RKO (cell line): ENCODE measurements at places on chromosomes 11 and 22.

DNA sequence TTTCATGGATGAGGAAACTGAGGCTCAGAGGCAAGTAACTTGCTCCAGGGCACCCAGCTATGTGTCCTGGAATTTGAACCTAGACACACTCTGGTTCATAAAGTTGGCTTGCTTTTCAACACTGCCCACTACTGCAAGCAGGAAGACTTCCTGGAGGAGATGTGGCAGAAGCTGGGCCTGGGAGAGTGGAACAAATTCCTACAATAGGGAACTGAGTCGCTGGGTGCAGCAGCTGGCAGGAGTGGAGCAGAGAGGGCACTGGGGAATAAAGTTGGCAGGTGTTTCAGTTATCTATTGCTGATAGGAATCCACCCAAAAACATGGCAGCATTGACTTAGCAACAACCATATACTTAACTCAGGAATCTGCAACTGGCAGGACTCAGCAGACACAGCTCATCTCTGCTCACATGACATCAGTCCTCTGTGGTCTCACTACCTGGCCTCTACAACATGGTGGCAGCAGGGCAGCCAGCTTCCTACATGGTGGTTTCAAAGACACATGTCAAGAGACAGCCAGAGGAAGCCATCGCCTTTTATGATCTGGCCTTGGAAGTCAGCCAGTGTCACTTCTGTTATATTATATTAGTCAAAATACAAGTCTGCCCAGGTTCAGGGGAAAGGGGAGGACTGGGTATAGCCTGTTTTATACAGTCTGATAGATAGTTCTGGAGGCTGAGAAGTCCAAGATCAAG lies 10.6 kb upstream of the CARD10 start:
- no peak for DNase-seq

DNA sequence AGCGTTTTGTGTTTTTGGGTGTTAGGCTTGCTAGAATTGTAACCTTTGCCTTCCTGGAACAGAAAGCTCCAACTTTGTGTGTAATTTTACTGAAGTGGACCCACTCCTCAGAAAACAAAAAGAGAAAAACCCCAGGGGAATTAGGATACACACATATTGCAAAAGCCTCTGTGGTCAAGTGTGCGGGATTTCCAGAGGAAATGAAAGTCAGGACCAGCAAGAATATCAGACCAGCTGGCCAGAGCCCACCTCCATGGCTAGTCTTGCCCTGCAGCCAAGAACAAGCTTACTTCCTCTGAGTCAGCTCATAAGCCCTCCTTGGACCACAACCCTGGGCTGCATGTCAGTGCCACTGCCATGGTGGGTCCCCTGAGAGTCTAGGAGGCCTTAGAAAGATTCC lies 37.0 kb upstream of the FTH1 start:
- DNase-seq, result no peak

DNA sequence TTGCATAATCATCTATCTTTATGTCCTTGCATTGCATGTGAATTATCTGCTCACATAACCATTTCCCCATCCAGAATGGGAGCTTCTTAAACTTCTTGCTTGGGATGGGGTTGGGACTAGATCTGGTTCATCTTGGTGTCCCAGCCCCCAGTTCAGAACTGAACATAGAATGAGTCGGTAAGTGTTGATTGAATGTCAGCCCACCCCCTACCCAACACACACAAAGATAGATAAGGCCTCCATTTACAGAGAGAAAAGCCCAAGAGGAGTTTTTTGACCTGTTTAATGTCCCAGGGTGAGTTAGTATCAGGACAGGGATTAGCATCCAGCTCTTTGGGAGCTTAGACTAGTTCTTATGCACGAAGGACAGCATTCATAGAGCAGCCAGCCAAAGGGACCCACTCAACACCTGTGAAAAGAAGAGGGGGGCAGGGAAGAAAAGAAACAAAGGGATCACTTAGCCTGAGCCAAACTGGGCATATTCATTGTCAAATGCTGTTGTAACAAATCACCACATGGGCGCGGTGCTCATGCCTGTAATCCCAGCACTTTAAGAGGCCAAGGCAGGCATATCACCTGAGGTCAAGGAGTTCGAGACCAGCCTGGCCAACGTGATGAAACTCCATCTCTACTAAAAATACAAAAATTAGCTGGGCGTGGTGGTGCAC lies 57.4 kb downstream of the CHRDL2 start:
- DNase-seq, result no peak

DNA sequence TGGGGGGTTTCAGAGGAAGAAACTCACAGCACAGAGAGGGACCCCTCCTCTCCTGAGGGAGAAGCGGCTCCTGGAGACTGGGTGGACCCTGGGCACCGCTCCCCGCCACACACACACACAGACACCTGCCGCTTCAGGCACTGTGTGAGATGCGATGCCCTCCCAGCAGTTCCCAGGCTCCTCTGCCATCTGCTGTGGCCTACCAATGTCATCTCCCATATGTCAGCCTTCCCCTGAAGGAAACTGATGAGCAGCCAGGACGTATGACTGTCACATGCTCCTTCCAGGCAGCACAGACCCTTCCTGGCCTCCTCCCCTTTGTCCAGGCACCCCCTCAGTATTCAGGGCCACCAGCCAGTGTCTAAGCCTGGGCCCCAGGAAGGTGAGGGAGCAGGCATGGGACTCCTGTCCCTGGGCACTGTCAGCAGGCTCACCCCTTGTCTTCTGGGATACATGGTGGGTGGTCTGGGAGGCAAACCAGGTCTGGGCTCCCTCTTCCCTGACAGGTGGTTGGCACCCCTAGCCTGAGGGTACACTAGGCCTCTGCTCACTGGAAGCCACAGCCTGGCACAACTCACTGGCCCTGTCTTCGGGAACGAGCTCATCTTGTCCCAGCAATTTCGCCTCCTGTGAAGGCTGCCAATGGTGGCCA lies 11.8 kb upstream of the BCR start:
- DNase-seq, result no peak

DNA sequence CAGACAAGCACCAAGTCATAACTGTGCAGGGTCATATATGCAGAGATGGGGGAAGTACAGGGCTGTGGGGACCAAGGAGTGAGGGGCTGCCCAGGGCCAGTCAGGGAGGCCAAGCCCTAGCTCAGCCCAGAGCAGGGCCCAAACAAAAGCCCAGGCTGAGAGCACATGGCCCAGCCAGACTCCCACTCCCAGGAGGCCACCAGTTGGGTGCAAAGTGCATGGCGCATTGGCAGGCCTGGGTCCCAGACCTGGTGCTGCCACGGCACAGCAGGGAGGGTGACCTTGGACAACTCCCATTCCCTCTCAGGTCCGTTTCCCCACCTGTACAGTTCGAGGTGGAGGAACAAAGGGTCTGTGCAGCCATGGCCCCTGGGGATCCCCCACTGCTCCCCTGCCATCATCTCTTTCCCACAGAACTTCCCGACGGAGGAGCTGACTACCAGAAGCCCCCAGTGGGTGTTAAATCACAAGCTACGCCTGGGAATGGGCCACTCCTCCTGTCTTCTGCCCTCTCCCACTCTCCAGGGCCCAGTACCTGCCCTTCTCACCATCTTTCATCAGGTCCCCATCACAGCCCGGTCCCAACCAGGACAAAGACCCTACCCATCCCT lies 608 bp downstream of the NIPSNAP1 start:
- DNase-seq, result no peak

- no peak for DNase-seq
Observed at GRCh38 chr11:103792981-103793468, 243.4 kb upstream of the DDI1 start.

DNA sequence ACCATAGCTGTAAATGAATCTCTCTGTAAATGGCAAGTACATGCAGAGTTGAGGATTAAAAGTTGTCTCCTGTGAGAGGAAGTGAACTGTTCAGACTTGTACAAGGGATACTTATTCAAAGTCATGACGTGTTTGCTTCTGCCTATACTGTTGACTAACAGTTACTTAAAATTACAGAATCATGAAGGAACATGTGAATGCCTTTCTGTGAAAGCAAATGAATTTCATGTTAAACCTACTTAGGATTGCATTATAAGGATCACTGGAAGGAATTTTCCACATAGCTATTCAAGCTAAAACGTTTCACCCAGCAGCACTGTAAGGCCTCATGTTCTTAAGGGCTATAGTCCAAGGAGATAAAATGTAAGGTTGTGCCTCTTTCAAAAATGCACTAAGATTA lies 93.4 kb upstream of the BIRC3 start:
- DNase-seq, result no peak

DNA sequence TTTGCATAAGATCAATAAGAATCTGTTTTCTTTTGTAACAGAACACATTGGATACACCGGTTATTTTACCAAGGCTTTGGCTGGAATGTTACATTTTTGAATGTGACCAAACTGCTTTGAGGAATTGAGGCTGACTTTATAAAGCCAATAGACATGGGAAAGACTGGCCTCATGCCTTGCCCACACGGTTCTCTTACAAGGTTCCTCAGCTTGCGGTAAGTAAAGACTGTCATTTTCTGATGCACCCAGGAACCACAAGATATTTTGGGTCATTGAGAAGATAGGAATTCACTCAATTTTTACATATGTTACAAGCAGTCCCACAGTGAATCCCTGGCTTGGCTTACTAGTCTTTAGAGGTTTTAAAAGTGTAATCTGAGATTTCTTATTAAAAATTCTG lies 23.9 kb downstream of the OR10A6 start:
- DNase-seq, result no peak
